Right ventricle myocardium inferior (tissue), 1 donor: ENCODE measurements at places on chromosomes 13 and 19.

DNA sequence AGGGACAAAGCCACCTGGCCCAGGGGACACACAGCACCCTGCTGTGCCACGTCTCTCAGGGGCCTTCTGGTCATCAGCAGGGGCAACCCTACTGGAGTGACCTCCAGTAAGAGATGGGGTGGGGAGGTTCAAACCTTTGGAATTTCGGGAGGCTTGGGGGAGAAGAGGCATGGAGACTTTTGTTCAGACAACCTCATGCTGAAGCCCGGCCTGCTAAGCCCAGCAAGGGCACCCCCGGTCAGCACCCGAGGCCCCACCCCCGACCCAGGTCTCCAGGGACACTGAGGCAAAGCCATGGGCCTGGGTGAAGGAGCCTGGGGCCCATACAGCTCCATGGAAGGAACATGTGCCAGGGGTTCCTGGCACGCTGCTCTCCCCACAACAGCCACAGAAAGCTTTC is 23.3 kb downstream of the ZNF787 start:
- peak; percentile 1 for DNase-seq

DNA sequence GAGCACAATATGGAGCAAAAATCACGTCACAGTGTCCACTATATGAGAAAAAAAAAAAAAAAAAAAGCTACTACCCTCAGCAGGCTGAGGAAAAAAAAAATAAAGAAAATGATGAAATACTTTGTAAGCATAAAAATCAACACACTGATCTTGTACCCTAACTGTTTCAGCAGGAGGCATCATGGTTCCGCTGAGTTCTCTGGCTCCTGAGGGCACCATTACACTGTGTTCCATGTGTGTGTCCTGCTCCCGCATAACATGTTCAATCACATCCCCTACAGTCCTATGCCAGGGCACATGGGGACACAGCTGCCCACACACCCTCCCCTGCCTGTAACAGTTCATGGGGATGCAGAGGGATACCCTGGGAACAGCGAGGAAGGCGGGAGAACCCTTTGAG is 33.5 kb downstream of the DOCK9 start:
- DNase-seq, result no peak

DNA sequence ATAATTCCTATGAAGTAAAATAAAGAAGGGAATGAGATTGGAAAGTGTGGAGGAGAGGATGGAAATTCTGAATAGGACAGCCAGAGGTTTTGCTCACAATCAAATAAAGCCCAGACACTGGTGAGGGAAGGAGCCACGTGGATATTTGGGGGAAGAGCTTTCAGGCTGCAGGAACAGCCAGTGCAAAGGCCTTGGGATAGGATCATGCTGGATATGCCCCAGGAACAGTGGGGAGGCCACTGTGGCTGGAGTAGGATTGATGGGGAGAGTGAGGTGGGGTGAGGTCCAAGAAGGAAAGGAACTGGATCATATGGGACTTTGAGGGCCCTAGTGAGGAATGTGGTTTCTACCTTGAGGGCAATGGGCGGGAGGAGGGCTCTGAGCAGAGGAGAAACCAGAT is 4.1 kb upstream of the FXYD5 start:
- DNase-seq, result no peak

DNA sequence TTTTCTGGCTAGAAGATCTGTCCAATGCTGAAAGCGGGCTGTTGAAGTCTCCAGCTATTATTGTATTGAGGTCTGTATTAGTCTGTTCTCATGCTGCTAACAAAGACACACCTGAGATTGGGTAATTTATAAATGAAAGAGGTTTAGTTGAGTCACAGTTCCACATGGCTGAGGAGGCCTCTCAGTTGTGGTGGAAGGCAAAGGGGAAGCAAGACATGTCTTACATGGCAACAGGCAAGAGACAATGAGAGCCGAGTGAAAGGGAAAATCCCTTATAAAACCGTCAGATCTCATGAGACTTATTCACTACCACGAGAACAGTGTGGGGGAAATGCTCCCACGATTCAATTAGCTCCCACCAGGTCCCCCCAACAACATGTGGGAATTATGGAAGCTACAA is 980.4 kb downstream of the SLITRK5 start:
- DNase-seq, result no peak

GRCh38 chr13:91724591-91724990 is 326.2 kb downstream of the GPC5 start:
- DNase-seq, result no peak
